ENCODE measurements at places on chromosomes 2 and 18.

- DNase-seq = no peak
These were observed 95.4 kb upstream of the OTOS start for GRCh38 chr2:240235811-240236210.

- no peak for DNase-seq
These were observed 54.5 kb upstream of the TGIF1 start for GRCh38 chr18:3395466-3395865.

DNA sequence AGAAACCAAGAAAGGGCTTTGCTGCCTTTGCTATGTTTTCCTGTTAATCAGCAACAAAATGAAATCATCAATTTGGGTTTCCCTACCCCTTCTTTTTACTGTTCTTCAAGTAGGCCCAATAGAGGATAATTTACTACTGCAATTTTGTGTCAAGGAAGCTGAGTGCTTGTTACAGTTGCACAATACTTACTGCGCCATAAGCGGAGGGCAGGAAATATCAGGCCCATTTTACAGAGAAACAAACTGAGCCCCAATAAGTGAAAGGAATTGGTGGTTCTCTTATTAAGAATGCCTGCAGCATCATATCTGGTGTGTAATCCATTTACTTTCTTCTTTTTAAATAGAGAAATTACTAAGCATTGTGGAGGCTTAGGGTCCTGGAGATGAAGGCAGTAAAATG, 9.3 kb upstream of the LBH start:
- no peak for DNase-seq

DNA sequence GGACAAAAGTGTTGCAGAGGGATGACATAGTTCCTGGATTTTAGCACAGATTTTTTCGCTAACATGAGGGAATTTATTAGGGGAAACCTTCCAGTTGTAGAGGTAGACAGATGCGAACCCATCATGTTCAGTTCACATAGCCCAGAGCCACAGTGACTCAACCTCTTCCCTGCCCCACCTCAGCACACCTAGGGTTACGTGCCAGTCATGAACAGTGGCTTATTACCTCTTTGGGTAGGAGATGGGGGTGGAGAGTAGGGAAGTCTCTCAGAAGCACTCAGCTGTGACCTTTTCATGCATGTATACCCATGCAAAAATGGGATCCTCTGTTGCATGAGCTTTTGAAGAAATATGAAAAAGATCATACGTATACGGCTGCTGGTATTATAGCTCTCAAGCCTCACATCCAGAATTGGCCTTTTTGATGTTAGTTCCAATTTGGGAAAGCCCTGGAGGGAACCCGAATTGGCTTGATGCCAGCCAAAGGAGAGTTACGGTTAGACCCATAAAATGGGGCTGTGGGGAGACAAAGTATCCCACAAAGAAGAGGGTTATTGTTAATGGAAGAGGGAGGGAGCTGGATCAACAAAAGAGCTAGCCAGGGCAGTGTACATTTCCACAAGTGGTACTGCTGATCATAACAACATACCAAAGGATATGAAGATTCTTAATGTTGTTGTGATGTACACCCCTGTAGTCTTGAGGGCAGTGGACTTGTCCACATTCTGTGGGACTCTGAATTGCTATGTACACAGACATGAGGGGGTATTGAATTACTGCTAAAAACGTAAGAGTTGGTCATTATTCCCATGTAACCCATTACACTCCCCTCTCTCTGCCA, 4.9 kb downstream of the TANC1 start:
- no peak for DNase-seq

DNA sequence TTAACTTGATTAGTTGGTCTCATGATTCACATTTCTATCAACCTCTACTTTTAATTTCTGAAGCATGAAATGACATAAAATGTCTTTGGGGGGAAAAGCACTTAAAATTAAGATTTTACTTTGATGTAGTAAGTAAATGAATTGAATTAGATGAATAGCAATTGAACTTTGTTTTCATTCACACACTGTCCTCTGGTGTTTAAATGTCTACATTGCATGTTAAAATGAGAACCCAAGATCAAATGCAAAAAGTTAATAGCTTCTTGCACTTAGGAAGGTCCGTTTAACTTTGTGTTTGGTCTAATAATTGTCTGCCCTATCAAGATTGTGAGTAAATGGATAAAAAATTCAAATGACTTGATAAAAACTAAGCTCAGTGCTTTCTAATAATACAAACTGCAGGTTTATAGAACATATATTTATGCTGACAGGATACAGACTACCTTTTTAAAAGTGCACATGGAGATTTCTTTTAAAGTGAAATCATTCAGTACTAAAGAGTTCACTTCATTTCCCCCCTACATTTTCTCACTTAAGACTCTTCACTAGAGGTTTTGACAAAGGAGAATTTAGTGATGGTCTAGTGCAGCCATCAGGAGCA, 156.2 kb upstream of the NABP1 start:
- DNase-seq = peak; percentile 41
